ENCODE measurements at places on chromosomes 3 and 15.

DNA sequence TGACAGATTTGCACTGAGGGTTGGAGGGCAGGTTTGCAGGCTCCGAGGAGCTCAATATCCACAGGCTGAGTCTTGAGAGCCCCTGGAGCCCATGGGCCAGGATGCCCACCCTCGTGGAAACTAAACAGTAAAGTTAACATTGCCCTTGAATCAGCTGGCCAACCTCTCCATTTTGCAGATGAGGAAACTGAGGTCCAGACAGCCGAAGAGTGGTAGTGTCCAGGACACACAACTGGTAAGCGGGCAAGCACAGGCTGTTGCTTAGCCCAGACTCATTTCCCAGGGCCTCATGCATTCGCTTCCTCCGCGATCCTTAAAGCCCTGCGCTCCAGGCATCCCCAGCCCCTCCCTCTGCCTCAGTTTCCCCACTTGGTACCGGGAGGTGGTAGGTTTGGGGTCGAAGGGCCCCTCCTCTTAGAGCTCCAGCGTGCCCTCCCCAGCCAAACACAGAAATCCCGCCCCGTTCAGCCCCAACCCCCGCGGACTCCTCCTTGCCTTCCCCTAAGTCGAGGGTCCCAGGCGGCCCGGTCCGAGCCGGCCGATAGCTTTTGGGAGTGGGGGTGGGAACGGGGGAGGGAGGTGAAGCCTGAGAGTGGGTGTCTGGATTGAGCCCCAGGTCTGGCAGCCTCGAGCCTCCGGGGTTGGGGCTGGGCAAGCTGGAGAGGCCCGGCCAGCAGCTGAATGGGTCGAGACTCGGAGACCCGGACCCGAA lies 3.5 kb downstream of the PTH1R start:
- no peak for DNase-seq

DNA sequence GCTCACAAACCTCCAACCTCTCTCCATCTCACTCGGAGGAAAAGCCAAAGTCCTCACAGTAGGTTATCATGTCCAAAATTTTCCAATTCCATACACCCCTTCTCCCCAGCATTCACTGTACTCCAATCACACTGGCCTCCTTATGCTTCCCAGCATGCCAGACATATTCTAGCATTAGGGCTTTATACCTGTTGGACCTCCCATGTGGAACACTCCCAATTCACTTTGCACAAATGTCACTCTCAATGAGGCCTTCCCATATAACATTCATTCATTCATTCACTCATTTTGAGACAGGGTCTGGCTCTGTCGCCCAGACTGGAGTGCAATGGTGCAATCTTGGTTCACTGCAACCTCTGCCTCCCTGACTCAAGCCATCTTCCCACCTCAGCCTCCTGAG lies 19.9 kb downstream of the SCAPER start:
- no peak for DNase-seq

DNA sequence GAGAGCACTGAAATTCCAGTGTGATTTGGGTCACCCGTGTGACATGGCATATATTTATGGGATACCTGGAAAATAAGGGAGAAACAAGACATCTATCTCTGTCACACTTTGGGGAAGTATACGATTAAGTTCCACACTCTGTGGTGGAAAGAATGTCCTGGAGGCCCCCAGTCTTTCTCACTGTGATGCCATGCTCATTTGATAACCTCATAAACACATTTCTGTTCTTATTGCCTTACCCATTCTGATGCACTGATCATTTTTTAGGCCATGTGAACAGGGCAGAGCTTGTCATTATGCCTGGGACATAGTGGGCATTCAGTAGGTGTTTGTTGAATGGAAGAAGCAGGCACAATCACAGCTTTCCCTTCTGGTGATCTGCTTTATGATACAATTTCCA lies 349.4 kb upstream of the TPRG1 start:
- DNase-seq = no peak

- DNase-seq = no peak
These were observed 615.2 kb upstream of the TGFBR2 start for GRCh38 chr3:29991198-29991597.

GRCh38 chr3:6204891-6205290 lies 656.0 kb upstream of the GRM7 start:
- DNase-seq = no peak

- no peak for DNase-seq
These were observed 85.3 kb upstream of the CFAP20DC start for GRCh38 chr3:59135096-59135495.

- no peak for DNase-seq
These were observed 110.8 kb downstream of the TIGIT start for GRCh38 chr3:114404590-114404989.

GRCh38 chr3:36891701-36892160 lies 53.1 kb downstream of the TRANK1 start:
- DNase-seq = no peak

DNA sequence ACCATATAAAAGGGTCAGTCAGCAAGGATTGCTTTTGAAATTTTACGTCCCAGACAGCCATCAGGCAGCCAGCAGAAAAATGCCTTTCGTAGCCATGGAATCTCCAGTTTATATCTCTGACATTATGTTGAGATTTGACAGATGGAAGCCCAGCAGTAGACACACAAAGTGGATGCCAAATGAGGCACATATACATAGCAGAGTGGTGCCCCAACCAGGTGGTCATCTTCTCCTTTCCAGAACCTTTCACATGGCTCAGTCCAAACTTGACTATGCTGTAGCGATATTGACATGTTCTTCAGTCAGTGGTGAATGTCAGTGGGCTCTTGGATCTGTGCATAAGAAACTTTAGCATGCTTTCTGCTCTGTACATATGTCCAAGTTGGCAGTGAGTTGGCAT lies 123.3 kb upstream of the GBE1 start:
- DNase-seq = no peak

- no peak for DNase-seq
These were observed 111.2 kb upstream of the RGMA start for GRCh38 chr15:93200081-93200836.

GRCh38 chr3:77935418-77935817 lies 895.5 kb downstream of the ROBO2 start:
- no peak for DNase-seq

- peak; percentile 22 for DNase-seq
These were observed 2.1 kb upstream of the RHO start for GRCh38 chr3:129526121-129526900.

GRCh38 chr15:49412797-49413196 lies 10.2 kb upstream of the FGF7 start:
- DNase-seq = no peak

GRCh38 chr3:108818404-108818803 lies 4.2 kb upstream of the TRAT1 start:
- peak; percentile 85 for DNase-seq

- no peak for DNase-seq
These were observed 67.2 kb downstream of the MYO9A start for GRCh38 chr15:72050700-72051099.

GRCh38 chr3:36792342-36792741 lies 28.0 kb upstream of the DCLK3 start:
- DNase-seq = peak; percentile 16

- no peak for DNase-seq
These were observed 27.8 kb downstream of the IL5RA start for GRCh38 chr3:3082234-3082924.

DNA sequence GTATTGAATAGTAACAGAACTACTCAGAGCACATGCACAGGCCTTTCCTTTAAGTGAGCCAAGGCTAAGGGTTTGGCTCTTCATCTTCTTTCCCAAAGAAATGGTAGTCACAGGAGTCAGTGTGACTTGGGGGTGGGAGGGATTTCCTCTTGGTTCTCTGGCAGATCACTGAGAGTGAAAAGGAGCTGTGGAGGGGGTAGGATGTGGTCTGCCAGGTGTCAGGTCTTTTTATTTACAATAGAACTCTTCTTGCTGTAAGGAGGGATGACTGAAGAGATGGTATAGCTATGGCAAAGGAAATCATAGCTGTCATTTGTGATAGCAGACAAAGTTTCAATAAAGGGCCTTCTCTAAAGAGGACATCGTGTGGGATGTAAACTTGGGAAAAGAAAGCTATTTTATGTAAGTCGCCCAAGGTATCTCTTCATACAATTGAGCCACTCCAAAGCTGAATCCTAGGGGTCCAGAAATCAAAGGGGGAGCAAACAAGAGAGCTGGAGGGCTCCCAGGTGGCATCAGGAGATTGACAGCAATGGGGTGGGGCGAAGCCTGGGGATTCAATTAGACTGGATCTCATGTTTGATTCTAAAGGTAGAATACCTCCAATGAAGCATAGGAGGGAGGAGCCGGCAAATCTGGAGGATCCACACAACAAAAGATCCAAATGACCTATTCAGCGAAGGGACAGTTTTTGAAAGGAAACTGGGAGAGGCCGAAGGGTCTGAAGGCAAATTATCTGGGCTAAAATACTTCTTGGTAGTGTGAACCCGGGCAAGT lies 20.0 kb upstream of the CHD2 start:
- DNase-seq = peak; percentile 48

DNA sequence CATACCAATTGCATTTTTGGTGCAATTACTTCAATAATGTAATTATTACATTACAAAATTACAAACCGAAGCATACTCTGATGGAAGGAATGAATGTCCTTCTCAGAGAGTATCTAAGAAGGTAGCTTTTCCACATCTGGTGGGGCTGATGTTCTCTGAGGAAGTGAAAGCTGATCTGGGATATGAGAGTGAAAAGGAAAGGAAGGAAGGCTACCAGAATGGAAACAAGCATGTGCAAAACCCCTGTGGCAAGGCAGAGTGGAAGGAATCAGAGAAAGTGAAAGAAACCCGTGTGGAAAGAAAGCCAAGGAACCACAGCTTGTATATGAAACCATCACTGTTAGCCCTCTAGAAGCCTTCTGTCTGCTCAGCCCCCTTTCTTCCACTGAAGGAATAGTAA lies 35.3 kb upstream of the GOLGA8A start:
- DNase-seq = no peak

GRCh38 chr3:187985647-187986046 lies 168.3 kb upstream of the LPP start:
- DNase-seq = no peak

DNA sequence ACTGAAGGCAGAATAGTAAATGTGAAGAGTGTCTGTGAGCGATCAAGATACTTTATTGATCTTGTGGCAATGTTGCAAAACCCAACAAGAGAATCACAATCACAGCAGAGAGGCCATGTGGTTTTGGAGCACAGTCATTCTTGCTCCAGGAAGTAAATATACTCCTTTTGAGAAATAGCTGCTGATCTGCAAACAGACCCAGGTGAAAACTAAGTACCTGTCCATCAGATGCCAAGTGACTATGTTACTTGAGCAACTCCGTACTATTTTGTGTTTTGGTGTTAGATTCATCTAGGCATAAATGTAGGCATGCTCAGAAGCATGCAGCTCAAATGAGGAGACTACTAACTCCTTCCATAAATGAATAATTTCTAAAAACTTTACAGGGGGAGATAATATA lies 627.9 kb downstream of the ZBBX start:
- no peak for DNase-seq

- peak; percentile 14 for DNase-seq
These were observed 121.6 kb downstream of the TFDP2 start for GRCh38 chr3:142027735-142028134.

DNA sequence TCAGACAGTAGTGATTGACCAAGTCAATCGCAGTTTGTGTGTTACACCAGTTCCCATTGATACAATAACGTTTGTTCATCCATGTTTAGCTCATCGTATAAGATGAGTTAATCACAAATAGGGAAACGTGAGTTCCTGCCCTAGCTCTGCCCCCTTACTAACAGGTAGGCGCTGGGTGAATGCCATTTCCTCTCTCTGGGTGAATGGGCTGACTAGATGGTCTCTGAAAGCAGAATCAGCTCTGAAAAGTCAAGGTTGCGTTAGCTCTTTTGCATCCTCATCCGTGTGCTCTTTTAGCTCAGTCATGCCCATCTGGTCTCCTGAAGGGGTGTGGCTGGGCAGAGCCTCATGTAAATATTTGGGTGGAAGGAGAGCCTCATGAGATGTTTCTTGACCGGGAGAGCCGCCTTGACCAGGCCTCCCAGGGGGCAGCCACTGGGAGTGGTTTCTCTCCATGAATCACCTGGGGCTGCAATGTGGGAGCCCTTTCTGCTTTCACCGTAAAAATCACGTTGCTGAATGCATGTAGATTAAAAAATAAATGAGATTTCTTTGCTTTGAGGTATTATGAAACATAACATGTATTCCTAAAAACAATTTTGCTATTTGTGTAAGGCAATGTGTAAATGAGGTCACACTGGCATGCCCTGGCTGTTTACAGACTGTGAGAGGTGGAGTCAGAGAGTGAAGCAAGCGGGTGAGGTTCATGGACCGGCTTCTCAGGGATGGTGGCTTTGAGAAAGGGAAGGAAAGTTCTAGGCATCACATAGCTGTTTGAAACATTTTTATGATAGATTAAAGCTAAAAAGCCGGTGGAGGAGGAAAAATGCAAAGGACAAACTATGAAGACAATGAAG lies 108.4 kb upstream of the RASGRP1 start:
- DNase-seq = peak; percentile 51

- DNase-seq = peak; percentile 72
These were observed 1.9 kb downstream of the TNIK start for GRCh38 chr3:171458071-171458863.

DNA sequence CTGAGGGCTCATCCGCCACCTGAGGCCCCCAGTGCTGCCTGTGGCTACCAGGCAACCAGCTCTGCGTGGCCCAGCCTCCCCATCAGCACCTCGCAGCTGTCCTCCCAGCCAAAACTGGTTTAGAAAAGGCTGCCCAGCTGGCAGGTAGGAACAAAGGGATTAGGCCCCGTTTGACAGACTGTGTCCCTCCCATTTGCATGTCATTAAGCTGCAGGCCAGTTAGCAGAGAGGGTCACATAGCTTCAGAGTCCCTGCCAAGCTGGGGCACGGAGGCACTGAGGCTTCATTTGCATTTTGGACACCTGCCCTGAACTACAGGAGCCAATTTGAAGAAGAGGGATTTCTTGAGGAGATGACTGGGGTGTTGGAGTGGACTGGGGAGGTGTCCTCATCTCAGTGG lies 177.9 kb downstream of the TLE3 start:
- DNase-seq = no peak

DNA sequence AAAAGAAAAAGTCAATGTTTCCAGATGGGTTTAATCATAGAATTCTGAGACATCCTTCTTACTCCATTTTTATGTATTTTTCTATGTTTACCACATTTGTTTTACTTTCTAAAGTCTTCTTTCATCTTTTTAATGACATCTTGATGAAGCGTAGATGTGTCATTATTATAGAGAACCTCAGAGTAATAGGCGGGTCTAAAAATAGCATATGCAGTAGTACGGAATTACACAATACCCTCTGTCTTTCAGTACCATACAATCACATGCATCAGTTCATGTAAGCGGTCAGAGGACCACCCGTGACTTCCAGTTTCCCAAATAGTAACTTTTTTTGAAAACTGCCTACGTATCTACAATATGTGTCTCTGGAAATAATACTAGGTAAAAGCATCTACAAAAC lies 224.0 kb downstream of the PLOD2 start:
- DNase-seq = no peak
